Stimulated activated CD8-positive, alpha-beta memory T cell treated with anti-CD3 and anti-CD28 coated beads, Interleukin-15, amount 100 ng/mL, for 1 hour (primary cell): ENCODE measurements at places on chromosomes 2 and 18.

DNA sequence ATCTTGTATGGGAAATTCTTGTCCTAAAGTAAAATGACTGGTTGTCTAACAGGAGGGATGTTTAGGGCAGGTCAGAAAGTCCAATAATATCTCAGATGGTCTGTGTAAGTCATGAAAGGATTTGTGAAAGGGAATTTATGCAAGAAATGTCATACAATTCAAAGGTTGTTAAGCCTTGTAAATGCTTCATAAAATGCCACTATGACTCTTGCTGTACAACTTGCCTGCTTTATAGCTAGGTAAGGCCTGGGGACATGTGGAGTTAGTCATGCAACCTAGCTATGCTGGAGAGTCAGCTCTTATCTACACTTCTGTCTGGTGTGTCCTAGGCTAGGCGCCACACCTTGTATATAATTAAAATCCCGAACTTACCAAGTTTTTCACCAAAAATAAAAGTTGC, 36.9 kb upstream of the VWA3B start:
- DNase-seq, result no peak

DNA sequence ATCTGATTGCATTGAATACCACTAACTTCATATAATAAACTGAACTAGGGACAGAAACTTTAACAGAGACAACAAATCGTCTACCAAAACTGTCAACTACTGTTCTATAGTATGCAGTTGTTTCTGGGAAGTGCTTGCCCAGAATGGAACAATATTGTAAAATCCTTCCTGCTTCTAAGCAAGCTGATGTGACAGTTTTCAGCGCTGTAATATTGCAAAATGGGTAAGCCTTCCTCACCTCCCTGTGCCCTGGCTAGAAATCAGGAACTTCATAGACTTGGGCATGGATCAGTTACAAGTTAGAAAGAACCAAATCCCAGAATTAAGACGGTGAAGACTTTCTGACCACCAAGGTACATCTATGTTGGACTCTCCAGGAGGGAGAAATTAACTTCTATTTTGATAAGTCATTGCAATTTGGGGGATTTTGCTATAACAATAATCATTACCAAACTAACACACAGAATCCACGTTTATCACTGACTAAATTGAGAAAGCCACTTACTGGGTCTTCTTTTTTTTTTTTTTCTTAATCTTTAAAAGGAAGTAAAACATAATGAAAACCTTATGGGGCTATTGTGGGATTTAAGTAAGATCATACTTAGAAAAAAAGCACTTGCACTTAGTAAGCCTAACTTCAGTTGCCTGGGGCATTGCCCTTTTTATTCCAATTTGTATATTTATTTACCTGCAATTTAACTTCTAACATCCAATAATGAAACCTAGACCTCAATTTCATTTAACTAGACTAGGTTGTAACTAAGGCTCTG, 261.5 kb downstream of the TRIB2 start:
- DNase-seq, result no peak

DNA sequence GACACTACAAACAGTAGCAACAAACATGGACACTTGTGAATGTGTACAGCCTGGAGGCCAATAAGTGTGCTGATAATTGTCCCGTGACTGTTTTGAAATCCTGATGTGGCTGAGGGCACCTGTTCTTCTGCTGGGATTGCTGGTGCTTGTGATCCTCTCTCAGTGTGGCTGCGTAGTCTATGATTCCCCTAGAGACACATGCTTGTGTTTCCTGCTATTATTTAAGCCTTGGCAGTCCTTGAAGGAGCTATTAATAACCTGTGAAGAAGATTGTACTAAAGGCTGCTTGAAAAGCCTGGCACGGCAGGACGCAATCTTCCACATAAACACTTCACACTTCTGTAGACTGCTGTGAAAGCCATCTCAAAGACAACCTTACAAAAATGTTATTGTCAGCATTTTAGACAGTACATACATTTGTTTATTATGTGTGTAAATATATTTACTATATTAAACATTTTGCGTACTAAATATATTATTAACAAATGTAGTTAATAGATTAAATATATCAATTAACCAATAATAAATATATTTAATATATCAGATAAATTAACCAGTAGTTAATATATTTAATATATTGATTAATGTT, 71.4 kb downstream of the GALR1 start:
- no peak for DNase-seq

DNA sequence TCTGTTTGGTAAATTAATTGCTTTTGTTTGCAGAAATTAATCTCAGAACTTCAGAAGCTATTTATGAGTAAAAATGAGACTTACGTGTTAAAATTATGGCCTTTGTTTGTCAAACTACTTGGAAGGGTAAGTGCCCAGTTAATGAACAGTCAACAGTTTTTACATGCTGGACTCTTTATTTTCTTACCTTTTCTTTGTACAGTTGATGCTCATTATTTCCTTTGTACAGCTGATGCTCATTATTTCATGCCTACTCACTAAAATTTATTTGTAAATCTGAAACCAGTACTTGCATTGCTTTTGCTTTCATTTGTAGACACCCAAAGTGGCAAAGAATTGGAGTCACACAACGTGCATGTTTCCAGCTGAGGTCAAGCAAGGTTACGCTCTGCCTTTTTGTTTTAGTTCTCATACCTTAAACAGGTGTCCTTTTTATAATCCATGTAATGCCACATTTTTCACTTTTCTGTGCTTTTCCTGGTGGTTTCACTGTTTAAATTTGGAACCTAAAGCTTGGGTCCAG, 13.3 kb downstream of the RIF1 start:
- DNase-seq, result no peak

GRCh38 chr18:6161549-6161948, 253.2 kb downstream of the L3MBTL4 start:
- DNase-seq, result no peak

DNA sequence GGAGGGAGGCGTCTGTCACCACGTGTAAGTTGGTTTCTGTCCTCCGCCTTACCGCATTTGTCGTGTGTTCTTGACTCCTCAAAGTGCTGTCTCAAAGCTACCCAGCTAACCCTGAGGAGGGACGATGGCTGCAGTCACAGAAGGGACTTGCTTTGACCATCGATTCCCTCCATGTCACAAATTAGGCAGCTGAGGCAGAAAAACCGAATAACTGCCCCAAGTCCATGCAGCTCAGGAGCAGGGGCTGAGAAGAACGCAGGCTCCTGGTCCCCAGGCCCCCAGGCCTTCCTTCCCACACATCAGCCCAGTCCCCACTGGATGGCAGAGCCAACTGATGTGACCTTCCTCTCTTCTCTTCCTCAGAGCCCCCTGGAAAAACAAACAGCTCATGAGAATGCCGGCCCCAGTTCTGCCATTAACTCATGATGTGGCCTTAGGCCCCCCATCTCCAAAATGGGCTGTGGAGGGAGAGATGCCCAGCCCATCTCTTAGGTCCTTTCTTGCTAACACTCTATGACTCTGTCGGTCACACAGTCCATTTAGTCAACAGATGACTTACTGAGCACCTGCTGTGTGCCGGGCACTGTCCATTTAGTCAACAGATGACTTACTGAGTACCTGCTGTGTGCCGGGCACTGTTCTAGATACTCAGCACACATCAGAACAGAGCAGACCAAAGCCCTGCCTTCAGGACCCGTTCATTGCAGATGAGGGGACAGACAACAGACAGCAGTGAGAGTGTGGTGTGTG, 19.6 kb downstream of the MTERF4 start:
- no peak for DNase-seq

- DNase-seq, result no peak
Observed at GRCh38 chr18:75364512-75365253, 62.8 kb downstream of the SMIM21 start.

- DNase-seq, result no peak
Observed at GRCh38 chr2:191869781-191870180, 22.9 kb upstream of the CAVIN2 start.

GRCh38 chr2:219737270-219737691, 109.9 kb downstream of the SLC4A3 start:
- DNase-seq, result no peak

DNA sequence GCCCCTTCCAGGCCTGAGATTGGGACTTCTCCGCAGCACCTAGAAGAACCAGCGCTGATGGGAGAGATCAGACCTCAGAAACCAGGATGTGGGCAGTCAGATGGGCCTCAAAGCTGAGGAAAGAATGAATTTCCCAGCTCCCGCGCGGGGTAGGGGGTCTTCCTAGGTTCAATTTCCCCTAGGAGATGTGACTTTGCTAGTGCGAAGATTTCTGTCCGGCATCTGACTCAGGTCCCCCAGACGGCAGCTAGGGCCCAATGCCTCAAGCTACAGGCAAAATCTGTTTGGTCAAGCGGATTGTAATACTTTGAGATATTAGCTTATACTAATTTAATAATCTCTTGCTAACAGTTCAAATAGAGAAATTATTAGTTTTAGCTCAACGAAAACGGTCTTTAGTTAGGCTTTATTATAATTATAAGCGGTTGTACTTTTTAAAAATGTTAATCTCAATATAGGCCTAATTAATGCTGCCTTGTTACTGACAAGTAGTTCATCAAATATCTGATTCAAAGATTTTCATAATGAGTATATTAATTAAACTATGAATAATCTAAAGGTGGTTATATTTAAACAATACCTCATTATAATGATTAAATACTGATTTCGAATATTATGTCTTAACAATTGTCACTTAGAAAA, 5.8 kb downstream of the DLX1 start:
- no peak for DNase-seq

GRCh38 chr2:207531032-207531952, 1.5 kb downstream of the CREB1 start:
- no peak for DNase-seq

DNA sequence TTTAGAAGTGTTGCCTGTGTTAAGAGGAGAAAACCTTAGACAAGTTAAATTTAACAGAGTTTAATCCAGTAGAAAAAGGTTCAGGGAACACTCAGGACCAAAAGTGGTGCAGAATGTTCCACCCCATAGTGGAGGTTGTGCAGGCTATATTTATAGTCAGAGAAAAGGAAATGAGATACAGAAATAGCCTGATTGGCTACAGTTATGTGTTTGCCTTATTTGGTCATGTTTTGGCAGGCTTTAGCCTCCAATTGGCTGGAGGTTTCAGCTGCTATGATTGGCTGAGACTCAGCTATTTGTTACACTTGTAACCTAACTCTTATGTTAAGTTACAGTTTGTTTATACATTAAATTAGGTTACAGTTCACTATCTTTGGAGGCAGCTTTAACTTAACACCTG, 4.2 kb downstream of the STAMBP start:
- no peak for DNase-seq

- DNase-seq, result no peak
Observed at GRCh38 chr18:25817546-25818237, 272.7 kb downstream of the SS18 start.

- no peak for DNase-seq
Observed at GRCh38 chr18:74714791-74715190, 117.1 kb downstream of the ZNF407 start.

GRCh38 chr2:201798252-201798913, 8.0 kb upstream of the CDK15 start:
- DNase-seq, result no peak

DNA sequence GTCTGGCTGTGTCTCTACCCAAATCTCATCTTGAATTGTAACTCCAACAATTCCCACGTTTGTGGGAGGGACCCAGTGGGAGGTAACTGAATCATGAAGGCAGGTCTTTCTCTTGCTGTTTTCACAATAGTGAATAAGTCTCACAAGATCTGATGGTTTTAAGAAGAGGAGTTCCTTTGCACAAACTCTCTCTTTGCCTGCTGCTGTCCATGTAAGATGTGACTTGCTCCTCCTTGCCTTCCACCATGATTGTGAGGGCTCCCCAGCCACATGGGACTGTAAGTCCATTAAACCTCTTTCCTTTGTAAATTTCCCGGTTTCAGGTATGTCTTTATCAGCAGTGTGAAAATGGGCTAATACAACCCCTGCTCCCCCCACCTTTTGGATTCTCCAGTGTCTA, 23.8 kb downstream of the VWA3B start:
- DNase-seq, result no peak

- no peak for DNase-seq
Observed at GRCh38 chr2:105868060-105868459, 123.3 kb downstream of the NCK2 start.

GRCh38 chr18:71784777-71785176, 759.4 kb downstream of the CBLN2 start:
- DNase-seq, result no peak

GRCh38 chr2:233838726-233839446, 15.4 kb downstream of the HJURP start:
- no peak for DNase-seq

DNA sequence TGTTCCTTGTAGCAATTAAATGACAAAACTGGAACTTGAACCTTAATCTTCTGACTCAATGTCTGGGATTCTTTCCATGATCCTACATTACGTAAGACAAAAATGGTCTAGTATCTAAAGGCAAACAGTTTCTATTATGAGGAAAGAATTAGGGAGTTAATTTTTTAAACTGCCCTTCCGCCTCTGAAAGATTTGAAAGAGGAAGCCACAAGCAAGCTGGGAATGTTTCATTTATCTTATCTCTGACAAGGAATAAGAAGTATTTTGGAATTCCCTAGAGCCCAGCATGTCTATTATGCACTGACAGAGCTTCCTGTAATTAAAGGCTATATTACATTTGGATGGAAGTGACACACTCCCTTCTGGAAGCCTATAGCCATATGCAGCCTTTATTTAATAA, 558.8 kb upstream of the CDH2 start:
- no peak for DNase-seq

GRCh38 chr2:180110469-180110868, 103.4 kb upstream of the CWC22 start:
- DNase-seq, result no peak

DNA sequence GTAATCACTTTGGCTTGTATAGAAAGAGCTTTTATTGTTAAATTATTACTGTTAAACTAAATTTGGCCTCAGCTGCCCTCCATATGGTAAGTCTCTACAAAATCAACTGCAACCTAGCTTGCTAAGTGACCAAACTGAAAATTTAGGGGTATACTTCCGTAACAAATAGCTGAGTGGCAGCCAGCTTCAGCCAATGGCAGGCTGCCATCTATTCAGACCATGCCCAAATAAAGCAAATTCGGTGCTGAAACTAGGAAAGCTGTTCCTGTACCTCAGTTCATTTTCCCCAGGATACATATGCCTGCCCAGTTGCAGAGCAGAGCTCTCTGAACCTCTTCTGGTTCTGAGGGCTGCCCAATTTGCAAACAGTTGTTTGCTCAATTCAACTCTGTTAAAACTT, 94.8 kb downstream of the EML6 start:
- DNase-seq, result no peak

DNA sequence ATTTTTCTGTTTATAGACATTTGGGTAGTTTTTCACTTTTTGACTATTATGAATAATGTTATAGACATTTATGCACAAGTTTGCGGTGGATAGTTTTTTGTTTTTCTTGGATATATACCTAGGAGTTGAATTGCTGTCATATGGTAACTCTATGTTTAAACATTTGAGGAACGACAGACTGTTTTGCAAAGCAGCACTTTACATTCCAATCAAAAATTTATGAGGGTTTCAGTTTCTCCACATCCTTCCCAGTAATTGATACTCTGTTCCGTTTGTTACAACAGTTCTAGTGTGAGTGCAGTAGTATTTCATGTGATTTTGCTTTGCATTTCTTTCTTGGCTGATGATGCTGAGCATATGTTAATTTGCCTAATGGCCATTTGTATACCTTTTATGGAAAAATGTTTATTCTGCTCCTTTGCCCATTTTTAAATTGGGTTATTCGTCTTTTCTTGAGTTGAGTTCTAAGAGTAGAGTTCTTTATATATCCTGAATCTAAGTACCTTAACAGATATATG, 617.3 kb upstream of the LRATD1 start:
- DNase-seq, result no peak

GRCh38 chr2:88545118-88545517, 82.1 kb downstream of the EIF2AK3 start:
- DNase-seq, result no peak

- no peak for DNase-seq
Observed at GRCh38 chr2:21037671-21038108, 6.2 kb downstream of the APOB start.
